ENCODE measurements at places on chromosomes 7 and 10. TPM values are rescaled to one million over a fixed set of nuclear protein-coding genes. Genes with fewer than 3 reads are reported as not detected.

The RAMP3 gene
- not detected for total RNA-seq

The DOCK4 gene
- 46.6 TPM for total RNA-seq

The RHOBTB1 gene
- total RNA-seq = 13.8 TPM

The IFIT1B gene
- 0.06 TPM for total RNA-seq

The LDB3 gene
- 0.12 TPM for total RNA-seq

The C10orf62 gene
- 0.13 TPM for total RNA-seq

The SH2B2 gene
- 0.92 TPM for total RNA-seq

The KIAA1217 gene
- total RNA-seq = 1.6 TPM

The ANXA11 gene
- 103 TPM for total RNA-seq

The ETV1 gene
- 42.8 TPM for total RNA-seq

The SUPV3L1 gene
- total RNA-seq = 23.3 TPM

The UNCX gene
- total RNA-seq = not detected

The SYT15 gene
- total RNA-seq = 0.06 TPM

The SPDYE5 gene
- not detected for total RNA-seq

The DNAJC12 gene
- 2.5 TPM for total RNA-seq

The BHLHA15 gene
- 0.13 TPM for total RNA-seq

The POMZP3 gene
- total RNA-seq = 5.3 TPM

The EPDR1 gene
- total RNA-seq = 51.2 TPM

The C1GALT1 gene
- total RNA-seq = 57.2 TPM

The GIMAP1 gene
- total RNA-seq = 0.26 TPM

The WDR11 gene
- 73.1 TPM for total RNA-seq

The MYPN gene
- 0.26 TPM for total RNA-seq

The TSPAN15 gene
- 4.2 TPM for total RNA-seq

The OPN1SW gene
- total RNA-seq = not detected

The WEE2 gene
- not detected for total RNA-seq

The PPP1R3C gene
- 124 TPM for total RNA-seq
